ENCODE measurements at places on chromosomes 12 and 14.

- H3K4me1 ChIP-seq: no peaks in the 10 kb centered on the region
- H3K27me3 ChIP-seq: no peaks in the 10 kb centered on the region
- no peak overlapping the region for H3K27ac ChIP-seq
- no peaks in the 10 kb centered on the region for H3K36me3 ChIP-seq
Measured at GRCh38 chr12:67419810-67420209, 150.7 kb downstream of the CAND1 start.

DNA sequence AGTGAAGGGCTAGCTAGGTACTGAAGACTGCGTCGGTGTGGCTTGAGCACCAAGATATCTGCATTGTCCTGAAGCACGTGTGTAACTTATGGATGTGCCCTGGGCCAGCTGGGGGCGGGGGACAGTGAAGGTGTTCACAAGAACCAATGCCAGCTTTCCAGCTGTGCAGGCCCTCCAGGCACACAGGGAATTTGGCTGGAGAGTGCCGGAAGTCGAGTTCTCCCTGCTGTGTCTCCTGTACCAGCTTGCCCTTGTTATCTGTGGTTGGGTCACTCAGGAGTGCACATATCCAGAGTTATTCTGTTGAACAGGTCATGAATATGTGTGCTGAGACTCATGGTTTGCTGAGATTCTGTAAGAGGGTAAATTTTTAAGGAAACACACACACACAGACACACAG is 75.9 kb upstream of the CRY1 start:
- no peak for DNase-seq
- H3K4me3 ChIP-seq: no peak overlapping the region
- no peaks in the 10 kb centered on the region for H3K36me3 ChIP-seq
- no peak overlapping the region for H3K27ac ChIP-seq
- no peaks in the 10 kb centered on the region for H3K27me3 ChIP-seq

- H3K4me3 ChIP-seq: no peak overlapping the region
- no peaks in the 10 kb centered on the region for H3K36me3 ChIP-seq
- no peaks in the 10 kb centered on the region for H3K4me1 ChIP-seq
- H3K27ac ChIP-seq: no peak overlapping the region
- H3K27me3 ChIP-seq: no peaks in the 10 kb centered on the region
- DNase-seq: peak; percentile 25
Measured at GRCh38 chr14:61025251-61026223, 44.5 kb downstream of the SLC38A6 start.

- H3K27me3 ChIP-seq: no peaks in the 10 kb centered on the region
- H3K36me3 ChIP-seq: peaks cover 19% of the 10 kb centered on the region
- no peak overlapping the region for H3K4me3 ChIP-seq
Measured at GRCh38 chr14:21506557-21506956, 4.6 kb downstream of the METTL3 start.

DNA sequence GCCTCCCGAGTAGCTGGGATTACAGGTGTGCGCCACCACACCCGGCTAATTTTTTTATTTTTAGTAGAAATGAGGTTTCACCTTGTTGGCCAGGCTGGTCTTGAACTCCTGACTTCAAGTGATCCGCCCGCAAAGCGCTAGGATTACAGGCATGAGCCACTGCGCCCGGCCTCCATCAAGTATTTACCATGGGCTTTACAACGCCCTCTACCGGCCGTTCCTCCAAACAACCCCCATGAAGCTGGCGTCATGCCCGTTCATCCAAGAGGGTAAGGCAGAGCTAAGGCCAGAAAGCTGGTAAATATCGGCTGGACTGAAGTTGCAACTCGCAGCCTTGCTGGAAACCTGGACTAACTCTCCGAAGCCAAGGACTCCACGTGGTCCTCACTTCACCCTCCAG is 41.6 kb downstream of the RNF34 start:
- H3K36me3 ChIP-seq: peaks cover 54% of the 10 kb centered on the region
- H3K27ac ChIP-seq: no peak overlapping the region
- no peaks in the 10 kb centered on the region for H3K4me1 ChIP-seq
- H3K27me3 ChIP-seq: no peaks in the 10 kb centered on the region
- H3K4me3 ChIP-seq: no peak overlapping the region

GRCh38 chr12:110791589-110791988 is 48.9 kb upstream of the PPP1CC start:
- no peaks in the 10 kb centered on the region for H3K36me3 ChIP-seq
- H3K4me1 ChIP-seq: no peaks in the 10 kb centered on the region
- DNase-seq: no peak
- no peak overlapping the region for H3K4me3 ChIP-seq
- H3K27ac ChIP-seq: no peak overlapping the region
- H3K27me3 ChIP-seq: no peaks in the 10 kb centered on the region

GRCh38 chr14:91575469-91576208 is 65.5 kb upstream of the PPP4R3A start:
- no peak overlapping the region for H3K4me3 ChIP-seq
- no peak overlapping the region for H3K27ac ChIP-seq
- H3K27me3 ChIP-seq: peaks cover 19% of the 10 kb centered on the region
- no peaks in the 10 kb centered on the region for H3K36me3 ChIP-seq
- DNase-seq: no peak

- H3K4me1 ChIP-seq: peaks cover 12% of the 10 kb centered on the region
- H3K36me3 ChIP-seq: no peaks in the 10 kb centered on the region
- no peaks in the 10 kb centered on the region for H3K27me3 ChIP-seq
- DNase-seq: no peak
- no peak overlapping the region for H3K27ac ChIP-seq
- H3K4me3 ChIP-seq: no peak overlapping the region
Measured at GRCh38 chr14:68466491-68466977, 326.3 kb downstream of the ZFP36L1 start.

DNA sequence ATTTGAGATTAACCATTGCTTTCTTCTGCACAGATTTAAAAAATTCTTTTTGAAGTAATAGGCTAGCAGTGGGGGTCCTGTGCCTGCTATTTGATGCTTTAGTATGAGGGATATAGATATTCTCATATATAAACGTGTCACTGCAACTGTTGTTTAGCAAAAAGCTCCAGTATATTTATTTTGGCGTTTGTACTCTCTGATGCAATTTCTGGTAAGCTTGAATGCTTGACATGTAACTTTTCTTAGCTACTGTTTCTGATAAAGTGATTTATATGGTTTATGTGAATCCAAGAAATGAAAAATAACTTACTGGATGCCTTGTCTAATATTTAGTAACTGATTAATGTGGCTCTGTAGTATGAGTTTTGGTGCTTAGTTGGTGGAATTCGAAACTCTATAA is 77.1 kb downstream of the TTLL5 start:
- H3K27me3 ChIP-seq: no peaks in the 10 kb centered on the region
- no peaks in the 10 kb centered on the region for H3K36me3 ChIP-seq
- no peak overlapping the region for H3K27ac ChIP-seq
- H3K4me1 ChIP-seq: no peaks in the 10 kb centered on the region
- no peak overlapping the region for H3K4me3 ChIP-seq
- DNase-seq: no peak

DNA sequence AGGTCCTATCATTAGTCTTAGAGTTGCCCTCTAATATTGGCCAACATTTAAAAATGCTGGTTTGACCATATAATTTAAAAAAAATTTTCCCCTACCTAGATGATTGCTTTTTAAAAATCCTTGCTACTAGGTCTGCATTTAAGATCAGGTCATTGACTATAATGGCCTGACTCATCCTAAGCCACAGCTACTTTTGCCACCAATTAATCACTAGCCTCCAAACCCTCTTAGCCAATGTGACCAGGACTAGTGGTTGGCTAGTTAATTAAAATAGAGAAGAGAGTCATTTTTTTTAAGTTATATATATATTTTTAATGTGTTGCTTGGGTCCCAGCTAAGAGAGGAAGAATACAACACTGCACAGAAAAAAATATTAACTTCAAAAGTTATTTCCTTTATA is 57.5 kb downstream of the SOS2 start:
- no peak for DNase-seq
- no peaks in the 10 kb centered on the region for H3K27me3 ChIP-seq
- H3K4me3 ChIP-seq: no peak overlapping the region
- H3K36me3 ChIP-seq: no peaks in the 10 kb centered on the region

Data from iPS DF 6.9 (cell line).